Activated CD8-positive, alpha-beta memory T cell treated with anti-CD3 and anti-CD28 coated beads for 1 hour (primary cell): ENCODE measurements at places on chromosomes 5 and 9.

GRCh38 chr9:130245474-130245873 lies 20.1 kb upstream of the HMCN2 start:
- no peak for DNase-seq

DNA sequence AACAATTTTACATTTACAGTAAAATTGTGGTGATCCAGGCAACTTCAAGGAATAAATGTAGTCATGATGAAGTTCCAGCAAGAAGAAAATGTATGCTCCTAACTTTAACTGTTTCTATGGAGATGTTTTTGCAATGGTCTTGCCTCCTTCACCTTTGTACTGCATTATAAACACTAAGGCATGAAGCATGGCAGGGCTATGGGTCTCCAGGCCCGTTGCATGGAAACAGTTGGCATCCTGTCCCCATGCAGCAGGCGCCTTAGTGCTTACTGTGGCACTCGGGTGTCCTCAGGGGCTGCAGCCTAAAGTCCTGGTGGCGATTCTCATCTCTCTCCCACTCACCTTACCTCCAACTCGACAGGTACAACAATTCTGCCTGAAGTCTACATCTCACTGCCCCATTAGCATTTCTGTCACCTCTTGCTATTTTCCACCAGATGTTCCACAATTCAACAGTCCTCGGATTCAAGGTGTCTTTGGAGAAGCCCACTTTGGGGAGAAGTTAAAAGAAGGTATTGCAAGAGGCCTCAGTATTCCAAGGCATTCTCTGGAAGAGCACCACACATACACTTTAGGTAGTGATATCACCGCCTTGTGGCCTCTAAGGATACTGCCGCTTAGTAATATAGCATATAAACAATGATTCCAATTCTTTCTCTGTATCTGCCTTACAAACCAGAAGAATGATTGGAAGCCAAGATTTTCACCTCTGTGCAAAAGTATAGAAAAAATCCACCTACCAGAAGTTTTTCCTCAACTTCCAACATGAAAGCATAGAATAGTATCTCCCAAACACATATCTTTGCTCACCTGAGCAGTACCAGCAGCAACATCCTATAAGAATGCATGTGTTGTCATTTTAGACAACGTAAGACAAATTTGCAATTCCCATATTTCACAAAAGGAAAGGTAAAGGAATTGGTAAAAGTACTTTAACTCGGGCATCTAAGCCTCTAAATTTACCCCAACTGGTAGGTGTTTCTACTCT lies 5.1 kb downstream of the LIFR start:
- DNase-seq, result no peak

DNA sequence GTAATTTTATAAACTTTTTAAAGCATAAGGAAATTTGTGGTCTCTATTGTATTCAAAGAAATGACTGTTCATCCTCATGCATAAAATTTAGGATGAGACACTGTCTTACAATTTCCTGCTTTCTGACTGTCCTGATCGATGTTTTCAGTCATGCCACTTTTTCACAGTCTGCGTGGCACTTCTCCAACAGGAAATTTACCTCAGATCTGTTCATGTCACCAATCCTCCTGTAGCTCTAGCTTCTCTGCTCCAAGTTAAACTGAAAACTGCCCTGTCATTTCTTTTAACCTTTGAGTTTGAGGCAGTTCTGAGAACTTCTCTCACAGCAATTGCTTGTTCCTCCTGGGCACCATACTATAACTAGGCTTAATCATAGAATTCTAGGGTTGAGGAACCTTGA lies 455.1 kb downstream of the EFNA5 start:
- no peak for DNase-seq

DNA sequence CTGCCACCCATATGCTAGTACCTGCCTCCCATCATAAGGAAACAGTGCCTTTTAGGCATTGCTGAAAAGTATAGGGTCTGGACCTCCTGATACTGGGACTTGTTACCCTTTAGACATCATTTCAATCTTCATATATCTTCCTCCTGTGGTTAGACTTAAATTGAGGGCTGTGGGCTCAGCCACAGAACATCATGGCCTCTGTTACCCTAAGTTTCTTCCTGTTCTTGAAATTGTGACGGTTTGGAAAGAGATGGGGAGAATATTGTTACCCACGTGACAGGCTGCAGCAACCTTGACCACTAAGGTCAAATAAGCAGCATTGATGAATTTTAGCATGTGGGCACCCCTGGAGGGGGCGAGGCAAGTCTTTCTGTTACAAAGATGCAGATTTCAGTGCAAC lies 87.7 kb downstream of the PDE8B start:
- DNase-seq, result no peak

- no peak for DNase-seq
Observed at GRCh38 chr9:92911511-92912475, 34.0 kb upstream of the ZNF484 start.

GRCh38 chr5:132438917-132439316 lies 51.7 kb downstream of the IRF1 start:
- no peak for DNase-seq

DNA sequence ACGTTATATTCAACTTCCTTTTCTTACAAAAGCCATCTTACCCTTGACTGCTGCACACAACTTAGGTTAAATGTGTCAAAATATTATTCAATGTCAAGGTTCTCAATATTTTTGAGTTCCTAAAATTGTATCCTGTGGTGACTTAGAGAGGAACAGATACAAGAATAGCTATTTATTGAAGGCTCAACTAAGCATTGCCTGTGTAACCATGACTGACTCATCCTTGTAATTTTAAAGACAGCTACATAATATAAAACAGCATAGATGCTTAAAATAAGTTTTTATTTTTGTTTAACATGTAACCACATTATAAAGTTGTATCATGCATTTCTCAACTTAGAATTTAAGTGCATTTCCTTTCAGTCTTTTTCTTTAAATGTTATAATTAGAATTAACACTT lies 312.9 kb upstream of the RGMB start:
- DNase-seq, result no peak

GRCh38 chr9:17185481-17186029 lies 50.7 kb downstream of the CNTLN start:
- DNase-seq, result no peak

DNA sequence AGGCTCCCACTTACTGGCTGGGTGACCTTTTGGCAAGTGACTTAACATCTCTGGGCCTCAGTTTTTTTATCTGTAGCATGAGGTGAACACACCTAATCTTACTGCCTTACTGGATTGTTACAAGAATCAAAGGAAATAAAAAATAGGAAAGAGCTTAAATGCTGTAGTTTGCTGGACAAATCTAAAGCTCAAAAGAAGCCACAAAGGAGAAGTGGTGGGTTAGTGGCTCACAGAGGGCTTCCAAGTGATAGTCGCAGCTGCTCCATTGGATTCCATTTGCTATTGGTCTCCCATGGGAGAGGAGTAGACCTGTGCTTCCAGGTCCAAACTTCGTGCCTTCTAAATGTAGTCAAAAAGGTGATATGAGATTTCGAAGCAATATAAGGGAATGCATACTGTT lies 123.6 kb downstream of the SEMA6A start:
- DNase-seq, result no peak

DNA sequence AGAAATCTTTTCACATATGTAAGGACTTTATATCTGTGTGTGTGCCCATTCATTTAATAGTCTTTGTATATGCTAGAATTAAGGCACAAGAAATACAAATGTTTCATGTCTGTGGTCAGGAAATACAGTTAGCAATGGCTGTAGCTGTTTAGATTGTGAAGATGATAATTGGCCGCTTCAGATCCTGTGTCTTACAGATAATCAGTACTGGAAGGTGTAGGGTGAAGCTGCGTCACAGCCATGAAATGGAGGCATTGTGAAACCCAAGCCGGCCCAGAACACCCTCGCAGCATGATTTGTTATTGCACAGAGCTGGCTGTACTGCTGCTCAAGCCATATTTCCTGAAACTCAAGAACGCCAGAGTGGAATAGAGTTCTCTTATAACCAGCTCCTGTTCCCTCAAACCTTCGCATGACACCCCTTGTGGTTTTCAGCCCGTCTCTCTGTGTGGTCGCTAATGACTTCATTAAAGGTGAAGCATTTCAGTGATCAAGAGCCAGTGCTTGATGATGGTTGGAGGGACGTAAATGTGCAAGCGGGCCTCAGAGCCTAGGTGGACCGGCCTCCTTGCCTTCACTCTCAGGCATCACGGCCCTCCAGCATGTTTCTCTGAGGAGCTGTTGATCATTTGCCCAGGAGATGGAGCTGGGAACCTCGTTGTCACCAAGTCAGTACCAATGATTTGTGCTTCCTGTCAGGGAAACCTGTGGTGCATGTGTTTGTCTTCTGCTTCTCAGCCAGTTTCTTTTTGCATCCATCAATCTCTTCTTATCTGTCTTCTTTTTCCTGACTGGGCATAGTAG lies 80.1 kb downstream of the F2RL2 start:
- DNase-seq, result peak; percentile 37

- no peak for DNase-seq
Observed at GRCh38 chr5:43699910-43700309, 96.9 kb downstream of the NNT start.

DNA sequence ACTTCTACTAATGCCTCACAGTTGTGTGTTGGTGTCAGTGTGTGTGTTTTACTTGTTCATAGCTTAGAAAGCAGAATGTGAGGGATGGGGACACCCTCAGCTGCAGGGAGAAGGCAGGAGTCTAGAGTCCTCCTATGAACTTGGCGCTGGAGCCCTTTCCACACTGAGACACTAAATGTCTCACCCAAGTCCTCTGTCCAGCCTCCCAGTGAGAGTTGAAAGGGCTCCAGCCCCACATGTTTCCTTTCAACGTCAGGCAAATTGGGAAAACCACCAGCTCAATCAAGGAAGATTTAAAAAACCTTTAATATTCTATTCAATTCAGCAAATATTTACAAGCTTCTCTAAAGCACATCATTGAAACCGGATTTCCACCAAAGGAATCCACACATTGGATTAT lies 167.6 kb upstream of the MSX2 start:
- no peak for DNase-seq

- DNase-seq, result no peak
Observed at GRCh38 chr5:149792540-149793255, 62.6 kb downstream of the PPARGC1B start.

- DNase-seq, result no peak
Observed at GRCh38 chr5:25458628-25459027, 813.9 kb upstream of the CDH10 start.

- DNase-seq, result no peak
Observed at GRCh38 chr5:11528720-11529119, 375.5 kb downstream of the CTNND2 start.

- no peak for DNase-seq
Observed at GRCh38 chr5:159817262-159818029, 98.8 kb upstream of the ADRA1B start.

DNA sequence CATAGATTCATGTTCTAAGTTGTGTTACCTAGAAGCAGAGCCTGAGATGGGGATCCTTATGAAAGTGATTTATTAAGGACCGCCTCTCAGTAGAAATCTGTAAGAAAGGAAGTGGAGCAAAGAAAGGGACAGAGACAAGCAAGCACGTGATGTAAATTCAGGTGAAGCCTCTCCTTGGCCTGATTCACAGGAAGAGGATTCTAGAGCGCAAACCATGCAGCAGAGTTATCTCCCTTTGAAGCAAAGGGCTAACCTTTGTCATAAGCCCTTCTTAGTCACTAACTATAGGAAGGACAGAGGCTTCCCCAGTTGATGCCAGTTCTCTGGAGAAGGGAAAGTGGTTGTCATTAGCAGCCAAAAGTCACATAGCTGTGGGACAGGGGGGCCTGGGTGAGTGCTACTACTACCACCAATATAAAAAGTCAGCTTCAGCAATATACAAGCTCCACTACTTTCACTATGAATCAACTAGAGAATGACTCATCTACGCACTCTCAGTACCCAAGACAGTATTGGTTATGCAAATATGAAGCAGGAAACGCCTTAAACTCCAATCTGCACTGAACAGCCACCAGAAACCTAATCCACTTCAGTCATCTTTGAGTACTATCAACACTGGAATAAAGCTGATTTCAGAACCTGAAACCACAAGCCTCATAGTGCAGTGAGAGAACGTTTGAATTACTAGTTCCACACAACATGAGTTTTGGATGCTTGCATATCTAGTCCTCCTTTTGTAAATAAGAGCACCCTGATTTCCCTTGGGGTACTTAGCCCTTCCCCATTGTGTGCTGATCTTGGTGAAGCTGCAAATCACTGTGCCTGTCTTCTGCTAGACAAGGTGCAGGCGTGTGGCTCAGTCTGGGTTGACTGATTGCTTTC lies 162.7 kb downstream of the ZNF608 start:
- DNase-seq, result no peak

DNA sequence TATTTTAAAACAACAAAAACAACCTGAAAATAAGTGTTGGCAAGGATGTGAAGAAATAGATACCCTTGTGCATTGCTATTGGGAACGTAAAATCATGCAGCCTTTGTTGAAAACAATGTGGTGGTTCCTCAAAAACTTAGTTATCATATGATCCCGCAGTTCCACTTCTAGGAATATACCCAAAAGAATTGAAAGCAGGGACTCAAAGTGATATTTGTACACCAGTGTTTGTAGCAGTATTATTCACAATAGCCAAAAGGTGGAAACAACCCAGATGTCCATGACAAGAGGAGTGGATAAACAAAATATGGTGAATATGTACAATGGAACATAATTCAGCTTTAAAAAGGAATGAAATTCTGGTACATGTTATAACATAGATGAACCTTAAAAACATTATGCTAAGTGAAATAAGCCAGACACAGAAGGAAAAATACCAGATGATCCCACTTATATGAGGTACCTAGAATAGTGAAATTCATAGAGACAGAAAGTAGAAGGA lies 29.0 kb downstream of the IRF1 start:
- no peak for DNase-seq

- no peak for DNase-seq
Observed at GRCh38 chr5:33774341-33774740, 117.4 kb downstream of the ADAMTS12 start.
